ENCODE measurements at places on chromosomes 4 and X. TPM values are rescaled to one million over a fixed set of nuclear protein-coding genes. Genes with fewer than 3 reads are reported as not detected.

The WNK3 gene
- total RNA-seq = 0.18 TPM

The ADH7 gene
- not detected for total RNA-seq

The RHOH gene
- 0.53 TPM for total RNA-seq

The PACRGL gene
- total RNA-seq = 17.2 TPM

The STBD1 gene
- total RNA-seq = 4.3 TPM

The DRD5 gene
- total RNA-seq = not detected

The APOOL gene
- 10.4 TPM for total RNA-seq

The NR3C2 gene
- total RNA-seq = 0.18 TPM

The MAGEE2 gene
- not detected for total RNA-seq

The SLC10A4 gene
- not detected for total RNA-seq

The USP51 gene
- total RNA-seq = 1.2 TPM

The NALF2 gene
- not detected for total RNA-seq

The TAF7L gene
- 0.29 TPM for total RNA-seq

The NAP1L3 gene
- total RNA-seq = 0.86 TPM

The MAGEE1 gene
- 0.53 TPM for total RNA-seq

The LINC00632 gene
- total RNA-seq = 16.8 TPM

The RPS6KA6 gene
- total RNA-seq = 8.6 TPM

The ZNF630 gene
- total RNA-seq = 1.4 TPM

The JADE3 gene
- total RNA-seq = 1.7 TPM

The ENOPH1 gene
- 30.8 TPM for total RNA-seq

The RBM3 gene
- 299 TPM for total RNA-seq

The EFNB1 gene
- 39.8 TPM for total RNA-seq

The EPHA5 gene
- total RNA-seq = under 0.01 TPM

The TMEM175 gene
- total RNA-seq = 25.9 TPM

The NLRP2B gene
- not detected for total RNA-seq

The PRRG1 gene
- total RNA-seq = 10.7 TPM
